ENCODE measurements at places on chromosomes 12 and 14.

- no peak for DNase-seq
These were observed 413.5 kb upstream of the SEL1L start for GRCh38 chr14:81946834-81947798.

DNA sequence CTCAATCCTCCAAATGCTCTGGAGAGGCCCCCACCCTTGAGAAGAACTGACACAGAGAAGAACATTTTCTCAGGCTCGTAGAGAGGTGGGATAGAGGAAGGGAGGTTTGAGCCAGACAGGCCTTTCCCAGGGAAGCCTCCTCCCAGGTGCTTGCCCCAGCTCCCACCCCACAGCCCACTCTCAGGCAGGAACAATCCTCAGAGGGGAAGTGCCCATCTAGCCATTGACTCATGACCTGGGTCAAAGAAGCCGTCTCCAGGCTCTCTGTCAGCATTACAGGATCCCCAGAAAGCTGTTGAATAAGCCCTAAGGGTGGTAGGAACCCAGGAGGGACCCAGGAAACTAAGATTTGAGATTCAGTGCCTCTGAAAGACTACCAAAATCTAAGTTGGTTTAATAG is 3.8 kb downstream of the AQP6 start:
- DNase-seq = no peak

DNA sequence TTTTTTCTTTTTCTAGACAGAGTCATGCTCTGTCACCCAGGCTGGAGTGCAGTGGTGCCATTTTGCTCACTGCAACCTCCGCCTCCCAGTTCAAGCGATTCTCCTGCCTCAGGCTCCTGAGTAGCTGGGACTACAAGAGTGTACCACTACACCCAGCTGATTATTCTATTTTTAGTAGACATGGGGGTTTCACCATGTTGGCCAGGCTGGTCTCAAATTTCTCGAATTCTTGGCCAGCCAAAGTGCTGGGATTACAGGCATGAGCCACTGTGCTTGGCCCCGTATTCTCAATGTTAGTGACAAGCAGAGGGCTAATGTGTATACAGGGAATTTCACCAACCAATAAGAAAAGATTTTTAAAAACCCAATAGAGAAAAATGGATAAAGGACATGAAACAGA is 8.4 kb downstream of the PLBD2 start:
- no peak for DNase-seq

DNA sequence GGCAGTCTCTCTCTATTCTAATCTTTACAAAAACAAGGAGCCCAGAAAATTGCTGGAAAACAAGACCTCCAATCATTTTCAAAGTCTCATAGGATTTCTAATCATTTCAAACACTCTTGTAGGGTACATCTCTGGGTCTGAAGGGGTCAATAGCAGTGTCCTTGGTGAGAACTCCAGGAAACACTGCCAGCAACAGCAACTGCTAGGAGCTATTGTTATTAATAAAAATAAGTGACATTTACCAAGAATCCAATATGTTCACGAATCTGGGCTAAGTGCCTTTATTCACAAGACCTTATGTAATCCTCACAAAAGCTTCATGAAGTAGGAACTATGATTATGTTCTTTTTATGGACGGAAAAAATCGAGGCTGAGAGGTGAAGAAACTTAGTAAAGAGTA is 72.8 kb downstream of the TTC7B start:
- no peak for DNase-seq
